ENCODE measurements at places on chromosomes 3 and 15. TPM values are rescaled to one million over a fixed set of nuclear protein-coding genes. Genes with fewer than 3 reads are reported as not detected.

- DNase-seq, result no peak
These were observed 214.9 kb downstream of the IL20RB start for GRCh38 chr3:137172728-137173127.

DNA sequence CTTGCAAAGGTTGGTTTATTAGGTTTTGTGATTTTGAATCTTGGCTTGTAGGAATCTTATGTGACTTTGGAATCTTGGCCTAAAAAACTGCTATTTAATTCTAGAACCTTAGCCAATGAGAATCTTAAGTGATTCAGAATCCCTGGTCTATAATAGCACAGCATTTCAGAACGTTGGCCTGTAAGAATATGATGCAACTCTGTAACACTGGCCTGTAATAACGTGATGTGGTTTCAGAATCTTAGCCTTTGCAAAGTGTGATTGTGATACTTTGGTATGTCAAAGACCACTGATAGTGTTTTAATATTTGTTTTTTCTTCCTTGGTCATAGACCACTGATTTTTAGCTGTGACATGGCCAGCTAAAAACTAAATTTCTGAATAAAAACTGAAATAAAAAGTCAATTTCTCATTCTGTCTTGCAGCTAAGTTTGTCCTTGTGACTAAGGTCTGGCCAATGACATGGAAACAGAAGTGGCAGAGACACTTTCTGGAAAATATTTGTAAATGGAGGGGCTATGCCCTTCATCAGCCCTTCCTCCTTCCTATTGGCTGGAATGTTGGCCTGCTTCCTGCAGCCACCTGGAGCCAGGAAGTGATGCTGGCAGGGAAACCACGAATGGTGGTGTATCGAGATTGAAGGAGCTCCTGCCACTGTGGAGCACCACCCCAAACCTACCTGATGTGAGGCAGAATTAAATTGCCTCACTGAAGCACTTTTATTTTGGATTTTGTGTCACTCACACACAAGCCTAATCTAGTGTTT is 42.3 kb upstream of the CORO2B start:
- DNase-seq, result no peak

GRCh38 chr3:64242435-64242834 is 17.2 kb upstream of the PRICKLE2 start:
- DNase-seq, result peak; percentile 79

- peak; percentile 38 for DNase-seq
These were observed 154.5 kb downstream of the FOXP1 start for GRCh38 chr3:71428841-71429596.

DNA sequence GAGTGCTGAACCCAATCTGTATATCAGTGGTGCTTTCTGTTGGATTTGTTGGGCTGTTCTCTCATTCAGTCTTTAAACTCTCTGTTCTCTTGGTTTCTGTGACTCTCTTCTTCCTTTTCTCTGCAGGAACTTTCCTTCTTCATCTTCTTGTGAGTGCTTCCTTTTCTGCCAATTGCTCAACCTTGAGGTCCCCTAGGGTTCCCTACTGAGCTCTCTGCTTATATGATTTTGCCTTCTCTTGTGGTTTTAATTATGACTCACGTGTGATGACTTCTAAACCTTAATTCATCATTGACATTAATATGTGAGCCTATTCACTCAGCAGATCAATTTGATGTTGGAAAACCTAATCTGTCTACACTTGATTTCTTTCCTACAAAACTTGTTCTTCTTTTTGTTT is 39.4 kb downstream of the MOBP start:
- no peak for DNase-seq

GRCh38 chr3:152719264-152719663 is 115.7 kb upstream of the P2RY1 start:
- no peak for DNase-seq

- no peak for DNase-seq
These were observed 48.6 kb downstream of the SHOX2 start for GRCh38 chr3:158057666-158058065.

GRCh38 chr3:144324076-144324475 is 352.5 kb downstream of the DIPK2A start:
- no peak for DNase-seq

GRCh38 chr3:187773233-187774184 is 28.2 kb upstream of the BCL6 start:
- no peak for DNase-seq

DNA sequence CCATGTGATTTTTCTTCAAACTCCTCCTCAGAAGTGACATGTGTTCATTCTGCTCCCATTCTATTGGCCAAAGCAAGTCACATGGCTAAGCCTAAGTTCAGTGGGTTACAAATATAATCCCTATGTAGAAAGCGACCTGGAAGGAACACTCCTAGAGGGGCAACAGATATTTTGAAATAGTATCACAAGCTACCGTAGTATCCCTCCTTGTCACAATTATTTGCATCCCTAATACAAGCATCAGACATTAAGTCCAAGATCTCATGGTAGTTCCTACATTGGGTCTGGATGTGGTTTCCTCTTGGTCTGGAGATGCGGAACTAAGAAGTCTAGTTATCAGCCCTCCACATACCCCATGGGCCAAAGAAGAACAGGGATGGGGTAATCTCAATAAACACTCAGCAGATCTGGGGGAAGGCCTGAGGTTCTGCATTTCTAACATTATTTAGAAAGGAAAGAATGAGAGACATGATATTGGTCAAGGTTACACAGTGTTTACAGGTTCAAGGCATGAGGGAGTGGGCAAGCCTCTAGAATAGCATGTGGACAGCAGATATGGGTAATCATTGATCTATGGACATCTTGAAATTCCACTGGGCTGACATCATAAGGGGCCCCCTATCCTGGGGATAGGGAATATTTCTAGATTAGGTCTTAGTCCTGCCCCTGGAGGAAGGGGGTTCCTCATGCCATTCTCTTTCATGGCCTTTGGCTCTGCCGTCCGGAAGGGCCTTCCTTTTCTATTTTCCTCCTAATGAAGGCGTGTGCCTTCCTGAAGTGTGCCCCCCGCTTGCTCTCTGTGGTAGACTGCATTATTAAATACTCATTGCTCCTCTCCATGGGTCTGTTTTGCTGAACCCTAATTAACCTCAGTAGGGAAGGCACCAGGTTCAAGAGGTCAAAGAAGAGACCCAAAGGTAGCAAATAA is 17.8 kb upstream of the ABHD2 start:
- no peak for DNase-seq

GRCh38 chr15:97955035-97955434 is 5.5 kb upstream of the ARRDC4 start:
- DNase-seq, result no peak

DNA sequence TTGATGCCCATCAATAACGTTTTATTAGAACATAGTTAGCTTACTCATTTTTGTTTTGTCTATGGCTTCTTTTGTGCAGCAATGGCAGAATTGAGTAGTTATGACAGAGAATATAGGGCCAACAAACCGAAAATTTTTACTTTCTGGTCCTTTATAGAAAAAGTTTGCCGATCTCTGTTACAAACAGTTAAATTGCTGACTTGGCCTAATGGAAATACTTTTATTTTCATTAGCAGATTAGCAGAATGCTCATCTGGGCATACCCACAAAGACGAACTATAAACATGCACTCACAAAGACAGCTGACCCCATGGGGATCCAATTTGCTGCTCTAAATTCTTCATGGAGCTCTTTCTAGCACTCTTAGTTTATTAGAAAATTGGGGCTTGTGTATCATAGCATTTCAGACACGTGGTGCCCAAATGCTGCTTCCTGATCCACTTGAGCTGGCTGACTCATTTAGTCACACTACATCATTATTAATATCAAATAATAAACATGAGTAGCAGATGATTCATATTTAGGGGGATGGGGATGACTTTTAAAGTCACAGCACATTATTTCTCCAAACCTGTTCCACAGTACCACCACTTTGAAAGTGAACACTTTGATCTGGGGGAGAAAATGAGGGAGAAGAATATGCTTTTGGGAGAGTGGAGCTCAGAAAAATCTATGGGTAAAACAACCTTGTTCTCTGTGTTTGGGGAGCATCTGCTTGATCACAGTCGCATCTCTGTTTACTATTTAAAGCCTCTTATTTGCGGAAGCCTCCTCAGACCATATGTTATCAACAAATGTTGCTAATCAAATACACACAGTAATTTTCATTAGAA is 228.1 kb upstream of the FEZF2 start:
- no peak for DNase-seq

DNA sequence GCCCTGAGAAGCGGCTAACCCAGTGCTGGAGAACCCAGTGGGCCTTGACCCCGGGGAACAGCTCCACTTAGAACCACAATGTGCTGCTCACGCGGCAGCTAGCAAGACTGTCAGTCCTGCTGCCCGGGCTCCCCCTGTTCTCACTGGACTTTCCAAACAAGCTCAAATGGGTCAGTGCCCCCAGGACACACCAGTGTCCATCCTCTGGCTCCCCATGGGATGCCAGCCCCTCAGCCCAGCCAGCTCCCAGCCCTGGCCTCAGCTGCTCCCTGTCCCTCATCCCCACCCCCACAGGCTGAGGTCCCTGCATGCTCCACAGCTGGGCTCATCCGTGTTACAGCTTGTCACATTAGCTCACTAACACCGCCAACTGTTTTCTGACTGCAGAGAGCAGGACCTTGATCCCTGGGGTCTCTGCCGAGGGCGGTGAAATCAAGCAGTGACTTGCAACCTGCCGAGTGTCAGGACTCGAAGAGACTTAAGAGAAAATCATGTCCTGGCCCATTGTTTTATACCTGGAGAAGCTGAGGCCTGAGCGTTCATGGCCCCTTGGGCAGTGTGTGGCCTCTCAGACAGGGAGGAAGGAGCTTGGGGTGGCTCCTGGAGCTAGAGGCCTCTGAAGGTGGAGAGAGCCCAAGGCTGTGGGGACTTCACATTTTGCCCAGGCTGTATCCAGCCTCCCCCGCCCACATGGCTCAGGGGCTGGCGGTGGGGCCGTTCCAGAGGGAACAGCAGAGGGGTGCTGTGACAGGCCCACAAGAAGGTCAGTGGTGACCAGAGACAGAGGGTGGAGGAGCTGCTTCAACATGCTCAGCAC is 157.5 kb downstream of the MEGF11 start:
- no peak for DNase-seq

GRCh38 chr3:170703121-170703588 is 117.3 kb upstream of the SLC7A14 start:
- DNase-seq, result no peak

DNA sequence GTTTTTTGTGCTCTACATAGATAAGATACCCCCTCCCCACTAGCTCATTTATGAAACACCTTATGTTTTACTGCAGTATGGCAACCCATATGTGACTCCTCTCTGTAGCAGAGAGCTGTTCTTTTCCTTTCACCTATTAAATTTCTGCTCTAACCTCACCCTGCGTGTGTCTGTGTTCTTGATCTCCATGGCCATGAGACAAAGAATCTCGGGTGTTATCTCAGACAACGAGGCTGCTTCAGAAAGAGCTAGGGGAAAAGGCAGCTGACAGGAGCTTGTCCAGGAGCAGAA is 18.0 kb downstream of the CCR8 start:
- DNase-seq, result no peak

GRCh38 chr15:85490856-85491255 is 110.5 kb downstream of the AKAP13 start:
- DNase-seq, result no peak

- no peak for DNase-seq
These were observed 53.3 kb upstream of the AMOTL2 start for GRCh38 chr3:134427400-134428111.

DNA sequence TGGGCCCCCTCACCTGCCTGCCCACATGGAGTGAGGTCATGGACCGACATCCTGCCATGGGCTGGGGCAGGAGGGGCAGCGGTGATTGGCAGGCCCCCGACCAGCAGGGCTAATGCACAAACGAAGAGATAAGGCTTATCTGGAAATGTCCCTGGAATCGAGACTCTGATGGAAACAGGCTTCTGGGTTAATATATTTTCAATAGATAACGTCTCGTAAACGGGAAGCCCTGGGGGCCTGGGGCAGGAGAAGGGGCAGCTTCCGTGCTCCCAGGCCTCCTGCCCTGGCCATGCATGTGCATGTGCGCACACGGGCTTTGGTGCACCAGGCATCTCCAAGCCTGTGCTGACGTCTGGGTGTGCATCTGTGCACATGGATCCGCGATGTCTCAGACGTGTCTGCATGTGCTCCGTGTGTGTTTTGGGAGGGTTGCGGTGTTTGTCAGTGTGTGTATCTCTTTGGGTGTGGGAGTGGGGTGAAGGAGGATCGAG is 55.1 kb downstream of the DNAJB8 start:
- no peak for DNase-seq

DNA sequence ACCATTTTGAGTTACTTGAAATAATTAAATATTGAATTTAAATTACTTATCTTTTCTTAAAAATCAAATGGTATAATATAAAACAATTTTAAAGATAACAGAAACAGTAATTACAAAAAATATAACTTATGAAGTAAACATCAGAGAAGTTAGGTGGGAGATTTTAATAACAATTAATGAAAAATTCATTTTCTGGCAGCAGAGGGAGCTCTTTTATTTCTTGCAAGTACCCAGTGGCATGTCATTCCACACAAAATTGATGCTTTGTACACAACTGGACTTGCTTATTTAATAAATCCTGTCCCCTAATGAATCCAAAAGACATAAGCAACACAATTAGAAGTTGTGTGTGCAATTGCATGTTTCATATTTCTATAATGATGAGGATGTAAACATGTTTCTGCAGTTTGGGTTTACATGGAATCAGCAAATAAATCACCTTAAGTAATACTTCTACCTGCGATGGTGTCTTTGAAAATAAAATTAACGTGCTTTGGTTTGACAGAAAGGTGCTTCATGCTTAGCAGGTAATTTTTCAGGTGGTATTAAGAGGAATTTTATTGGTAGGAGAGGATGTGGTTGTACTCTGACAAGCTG is 861.3 kb downstream of the ZPLD1 start:
- DNase-seq, result peak; percentile 34

DNA sequence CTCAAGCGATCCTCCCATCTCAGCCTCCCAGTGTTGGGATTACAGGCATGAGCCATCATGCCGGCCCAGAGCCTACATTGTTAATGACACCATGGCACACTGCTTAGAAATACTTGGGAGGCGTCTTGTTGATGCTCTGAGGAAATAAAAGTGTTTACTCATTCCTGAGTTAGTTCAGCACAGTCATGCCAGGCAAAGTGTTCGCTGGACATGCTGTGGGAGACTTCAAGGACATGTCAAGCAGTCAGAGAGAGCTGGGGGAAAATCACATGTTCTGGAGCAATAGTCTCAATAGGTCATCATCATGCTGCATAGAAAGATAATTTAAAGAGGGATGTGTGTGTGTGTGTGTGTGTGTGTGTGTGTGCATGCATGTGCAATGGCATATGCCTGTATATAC is 37.5 kb downstream of the TTC23 start:
- DNase-seq, result no peak

- DNase-seq, result no peak
These were observed 32.9 kb downstream of the GJD2 start for GRCh38 chr15:34721802-34722438.

GRCh38 chr3:71511446-71511845 is 72.1 kb downstream of the FOXP1 start:
- DNase-seq, result no peak

GRCh38 chr15:34855893-34856292 is 60.5 kb upstream of the ACTC1 start:
- no peak for DNase-seq

The BOC gene
- polyA plus RNA-seq, result 26.6 TPM

The HDGFL3 gene
- 96.4 TPM for polyA plus RNA-seq

The ECE2 gene
- polyA plus RNA-seq, result not detected

The TM4SF18 gene
- 29.8 TPM for polyA plus RNA-seq

The TMEM212 gene
- polyA plus RNA-seq, result 0.32 TPM

The FHIT gene
- 25.0 TPM for polyA plus RNA-seq

The SLC22A13 gene
- 4.4 TPM for polyA plus RNA-seq

The EIF5A2 gene
- polyA plus RNA-seq, result 7.6 TPM

The CD86 gene
- 1.3 TPM for polyA plus RNA-seq

The GPR149 gene
- not detected for polyA plus RNA-seq

The GREM1 gene
- polyA plus RNA-seq, result 0.52 TPM

The SETMAR gene
- 36.4 TPM for polyA plus RNA-seq

The STRC gene
- 1.8 TPM for polyA plus RNA-seq
